Body of pancreas (tissue), 4 donors: ENCODE measurements at places on chromosomes 6 and 20.

GRCh38 chr6:35678021-35678654 is 10.6 kb downstream of the FKBP5 start:
- no peak for DNase-seq

- DNase-seq = no peak
Measured at GRCh38 chr6:43729537-43729936, 40.5 kb upstream of the VEGFA start.

GRCh38 chr6:47144306-47144705 is 102.2 kb upstream of the ADGRF1 start:
- no peak for DNase-seq

DNA sequence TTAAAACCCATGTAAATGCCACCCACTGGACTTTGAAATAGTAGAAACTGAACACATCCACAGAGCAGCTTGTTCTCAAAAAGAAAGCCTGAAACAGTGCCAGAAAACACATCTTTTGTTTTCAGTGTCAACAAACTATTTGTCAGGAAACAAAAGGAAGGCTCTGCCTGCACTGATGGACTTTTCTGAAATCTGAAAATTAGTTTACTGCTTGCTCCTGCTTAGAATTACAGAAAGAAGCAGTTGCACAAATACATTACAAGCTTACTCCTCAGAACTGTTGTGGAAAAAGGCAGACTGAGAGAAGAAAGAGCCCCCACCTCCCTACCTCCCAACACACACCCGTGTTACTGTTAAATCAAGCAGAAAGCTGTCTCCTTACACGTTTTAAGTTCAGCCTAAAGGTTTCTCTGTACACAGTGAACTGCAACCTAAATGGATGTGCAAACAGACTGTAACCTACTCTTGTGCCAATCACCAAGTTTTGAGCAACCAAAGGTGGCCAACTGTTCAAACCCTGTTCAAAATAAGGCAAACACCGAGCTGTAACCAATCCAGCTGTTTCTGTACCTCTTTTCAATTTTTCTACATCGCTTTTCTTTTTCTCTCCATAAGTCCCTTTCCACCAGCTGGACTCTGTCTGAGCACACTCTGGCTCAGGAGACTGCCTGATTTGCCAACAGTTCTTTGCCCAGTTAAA is 43.7 kb downstream of the FRK start:
- DNase-seq = no peak

DNA sequence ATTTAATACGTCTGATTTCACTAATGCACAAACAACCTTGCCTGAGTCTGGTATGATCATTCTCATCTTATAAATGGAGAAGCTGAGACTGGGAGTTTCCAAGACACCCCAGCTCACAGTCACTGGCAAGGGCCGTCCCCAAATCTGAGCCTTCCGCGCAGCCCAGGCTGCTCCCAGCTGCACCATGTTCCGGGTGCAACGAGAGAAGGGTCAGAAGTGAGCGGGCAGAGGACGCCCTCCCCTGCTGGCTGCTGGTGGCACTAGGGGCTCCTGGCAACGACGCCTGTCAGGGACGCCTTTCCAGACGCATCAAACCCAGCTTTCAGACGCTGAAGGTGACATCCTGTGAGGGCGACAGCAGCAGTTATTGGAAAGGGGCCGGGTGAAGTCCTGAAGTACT is 115.3 kb upstream of the PROKR2 start:
- no peak for DNase-seq

GRCh38 chr20:32006841-32007786 is 3.1 kb upstream of the CCM2L start:
- no peak for DNase-seq

DNA sequence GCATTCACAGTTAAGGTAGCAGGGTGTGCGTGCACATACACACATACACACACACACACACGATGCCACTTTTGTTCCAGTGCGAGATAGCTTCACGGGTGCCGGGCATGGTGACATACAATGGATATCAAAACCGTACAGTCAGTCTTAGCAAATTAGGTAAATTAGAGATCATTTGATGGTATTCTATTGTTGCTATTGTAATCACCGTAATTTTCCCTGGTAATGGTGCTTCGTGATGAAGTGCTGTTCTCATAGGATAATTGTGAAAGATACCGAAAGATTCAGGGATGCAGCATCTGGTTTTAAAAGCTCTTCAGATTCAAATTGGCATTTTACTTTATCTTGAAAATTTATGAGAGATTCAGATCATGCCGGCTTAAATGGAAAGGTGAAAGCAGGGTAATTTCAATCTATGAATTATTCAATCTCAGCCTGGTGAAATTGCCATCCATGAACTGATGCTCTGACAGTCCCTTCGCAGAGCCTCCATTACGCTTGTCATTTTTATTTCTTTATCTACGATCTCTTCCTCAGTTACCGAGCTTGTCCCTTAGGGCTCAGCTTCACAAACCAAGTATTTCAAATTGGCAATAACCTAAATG is 71.3 kb upstream of the SOX4 start:
- no peak for DNase-seq

DNA sequence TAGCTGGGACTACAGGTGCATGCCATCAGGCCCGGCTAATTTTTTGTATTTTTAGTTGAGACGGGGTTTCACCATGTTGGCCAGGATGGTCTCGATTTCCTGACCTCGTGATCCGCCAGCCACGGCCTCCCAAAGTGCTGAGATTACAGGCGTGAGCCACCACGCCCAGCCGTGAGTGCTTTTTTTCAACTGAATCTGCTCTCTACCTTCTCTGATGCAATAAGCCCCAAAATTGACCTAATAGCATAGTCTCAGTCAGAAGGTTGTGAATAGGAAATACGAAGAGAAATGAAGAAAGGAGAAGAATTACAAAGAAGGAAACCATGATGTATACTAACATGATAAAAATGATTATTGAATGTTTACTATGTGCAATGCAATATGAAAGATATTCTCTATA is 33.2 kb downstream of the BEND6 start:
- DNase-seq = no peak

- DNase-seq = no peak
Measured at GRCh38 chr6:119800526-119800925, 451.0 kb upstream of the MAN1A1 start.

GRCh38 chr6:13048113-13048512 is 280.2 kb downstream of the TBC1D7 start:
- peak; percentile 29 for DNase-seq

- no peak for DNase-seq
Measured at GRCh38 chr20:50731930-50732690, 730 bp downstream of the PARD6B start.

DNA sequence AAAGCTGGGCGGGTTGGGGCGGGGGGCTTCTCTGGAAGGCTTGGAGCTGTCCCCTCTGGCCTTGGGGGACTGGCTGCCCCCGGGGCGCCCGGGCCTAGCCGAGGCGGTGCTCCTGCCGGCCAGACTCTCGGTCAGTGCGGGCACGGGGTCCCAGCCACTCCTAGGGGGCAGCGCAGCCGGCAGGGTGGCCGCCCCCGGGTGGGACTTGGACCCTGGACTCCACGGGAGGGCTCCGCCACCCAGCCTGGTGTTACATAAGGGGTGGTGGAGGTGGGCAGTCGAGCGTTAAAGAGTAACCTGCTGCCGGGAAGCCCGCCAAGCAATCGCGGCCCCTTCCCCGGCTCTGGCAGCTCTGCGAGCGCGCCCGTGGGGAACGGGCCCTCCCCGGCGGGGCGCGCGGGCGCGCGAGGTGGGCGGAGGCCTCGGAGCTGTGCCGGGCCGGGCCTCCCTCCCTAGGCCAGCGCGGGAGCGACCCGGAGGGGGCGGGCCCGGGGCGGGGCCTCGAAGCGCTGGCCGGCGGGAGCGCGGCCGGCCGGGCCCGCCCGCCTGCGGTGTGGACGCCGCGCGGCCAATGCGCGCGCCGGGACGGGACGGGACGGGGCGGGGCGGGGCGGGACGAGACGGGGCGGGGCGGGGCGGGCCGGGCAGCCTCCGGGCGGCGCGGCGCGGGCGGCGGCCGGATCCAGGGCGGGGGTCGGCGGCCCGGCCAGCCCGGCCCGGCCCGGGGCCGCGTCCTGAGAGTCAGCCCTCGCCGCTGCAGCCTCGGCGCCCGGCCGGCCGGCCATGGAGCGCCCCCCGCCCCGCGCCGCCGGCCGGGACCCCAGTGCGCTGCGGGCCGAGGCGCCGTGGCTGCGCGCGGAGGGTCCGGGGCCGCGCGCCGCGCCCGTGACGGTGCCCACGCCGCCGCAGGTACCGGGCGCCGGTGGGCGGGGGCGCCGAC is at the start of gene SLC2A4RG:
TSS of gene SLC2A4RG (plus strand) at position 647 of the 940 bp plus-strand sequence. CDS start at position 784, 137 bp downstream.
- peak; percentile 84 for DNase-seq

GRCh38 chr6:108651340-108652227 is 90.9 kb downstream of the FOXO3 start:
- peak; percentile 42 for DNase-seq

GRCh38 chr6:16184129-16184528 is 54.3 kb upstream of the GMPR start:
- DNase-seq = peak; percentile 44

DNA sequence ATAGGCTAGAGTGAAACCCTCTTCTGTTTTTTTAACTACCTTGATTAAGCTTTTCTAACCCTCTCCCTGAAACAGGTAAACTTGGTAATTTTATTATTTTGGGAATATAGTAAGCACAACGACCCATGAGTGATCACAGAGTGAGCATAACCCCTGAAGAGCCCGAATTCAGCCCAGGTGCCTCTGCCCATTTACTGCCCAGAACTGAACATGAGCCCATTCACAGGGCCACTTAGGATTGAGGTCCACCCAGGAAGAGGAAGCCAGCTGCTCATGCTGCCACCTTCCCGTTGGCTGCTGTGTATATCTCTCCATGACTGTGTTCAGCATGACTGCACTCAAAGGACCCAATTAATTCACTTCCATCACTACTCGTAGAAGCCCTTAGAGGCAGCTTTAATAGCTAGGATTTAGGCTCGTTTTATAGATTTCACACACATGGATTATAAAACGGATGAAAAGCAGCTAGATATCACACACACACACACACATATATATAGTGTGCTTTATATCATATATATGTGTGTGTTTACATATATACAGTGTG is 8.3 kb upstream of the PDE10A start:
- DNase-seq = no peak

DNA sequence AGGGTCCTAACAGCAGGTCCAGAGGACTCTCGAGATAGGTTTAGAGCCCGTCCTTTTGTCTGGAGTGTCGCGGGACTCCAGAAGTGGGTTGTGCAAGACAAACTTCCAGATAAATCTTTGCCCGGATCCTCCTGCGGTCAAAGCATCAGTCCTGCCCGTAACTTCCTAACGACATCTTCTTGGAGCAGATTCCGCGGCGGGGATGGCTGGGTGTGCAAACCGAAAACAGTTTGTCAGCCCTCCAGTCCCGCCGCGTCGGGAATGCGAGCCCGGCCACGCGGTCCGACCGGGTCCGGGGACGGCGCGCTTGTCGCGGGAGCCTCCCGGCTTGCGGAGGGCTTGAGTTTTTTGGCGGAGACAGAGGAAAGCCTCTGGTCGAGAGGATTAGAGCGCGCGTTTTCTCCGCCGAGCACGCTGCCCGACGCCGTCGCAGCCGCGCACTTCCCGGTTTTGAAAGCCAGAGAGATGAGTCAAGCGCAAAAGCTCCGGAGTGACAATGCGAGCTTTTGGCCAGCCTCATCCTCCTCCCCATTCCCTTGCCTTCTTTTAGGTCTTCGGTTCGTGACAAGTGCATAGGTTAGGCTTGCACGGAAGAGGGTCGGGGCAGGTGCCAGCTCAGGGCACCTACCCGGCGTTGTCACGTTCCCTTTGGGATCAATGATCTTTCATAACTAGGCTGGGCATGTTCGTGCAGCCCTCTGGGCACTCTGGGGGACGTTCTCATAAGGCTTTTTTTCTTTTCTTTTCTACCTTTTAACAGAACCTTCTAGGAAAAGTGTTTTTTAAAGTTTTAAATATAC is 91.3 kb upstream of the PRDM1 start:
- peak; percentile 19 for DNase-seq

DNA sequence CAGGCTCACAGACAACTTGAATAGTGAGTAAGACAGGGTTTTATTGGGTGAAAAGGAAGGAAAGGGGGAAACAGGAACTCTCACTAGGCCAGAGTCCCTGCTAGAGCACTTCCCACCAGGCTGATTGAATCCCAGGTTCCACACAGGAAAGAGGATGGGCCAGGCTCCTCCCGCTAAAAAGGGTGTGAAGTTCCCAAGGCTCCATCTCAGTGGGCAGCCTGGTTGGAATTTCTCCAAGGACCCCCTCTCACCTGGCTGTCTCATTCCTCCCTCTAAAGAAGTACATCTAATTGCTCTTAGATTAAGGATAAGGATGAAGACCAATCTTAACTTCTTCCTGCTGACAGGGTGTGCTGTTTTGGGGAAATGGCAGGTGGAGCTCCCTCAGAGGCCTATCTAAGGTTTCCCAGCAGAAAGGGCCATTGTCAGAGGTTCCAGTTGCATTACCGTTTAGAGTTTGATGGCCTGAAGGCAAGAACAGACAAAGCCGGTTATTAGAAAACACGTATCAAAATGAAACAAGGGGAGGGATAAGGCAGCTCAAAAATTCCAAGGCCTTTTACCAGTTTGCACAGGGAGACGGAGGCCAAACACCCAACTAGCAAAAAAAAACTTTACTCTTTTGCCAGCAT is 21.5 kb downstream of the COL19A1 start:
- no peak for DNase-seq

DNA sequence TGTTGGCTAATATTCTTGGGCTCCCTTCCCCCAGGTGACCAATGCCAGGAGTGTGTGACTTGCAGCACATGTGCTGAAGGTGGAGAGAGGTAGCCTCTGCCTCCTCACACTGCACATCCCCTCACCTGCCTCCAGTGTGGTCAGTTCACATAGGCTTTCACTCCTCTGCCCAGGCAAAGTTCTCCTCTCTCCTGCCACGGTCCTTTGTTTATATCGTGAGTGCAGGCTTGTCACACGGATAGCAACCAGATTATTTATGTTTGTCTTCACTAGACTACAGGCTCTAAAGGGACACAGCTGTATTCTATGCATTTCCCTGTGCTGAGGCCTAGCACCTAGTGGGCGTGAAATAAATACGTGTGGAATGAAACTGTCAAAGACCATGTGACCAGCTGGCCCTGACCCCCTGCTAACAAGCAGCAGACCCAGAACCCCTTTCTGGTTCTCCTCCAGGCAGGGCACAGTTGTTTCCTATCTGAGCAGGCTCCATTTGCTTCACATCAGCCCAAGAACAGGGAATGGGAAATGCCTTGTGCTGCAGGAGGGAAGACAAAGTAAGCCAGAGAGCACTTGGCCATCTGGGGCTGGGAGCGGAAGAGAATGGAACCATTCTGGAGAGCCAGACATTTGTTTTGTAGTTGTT is 42.3 kb downstream of the UNC5CL start:
- DNase-seq = peak; percentile 89
